Endothelial cell (in vitro differentiated cells): ENCODE measurements at places on chromosomes 11 and 22. TPM values are rescaled to one million over a fixed set of nuclear protein-coding genes. Genes with fewer than 3 reads are reported as not detected.

The PNPLA3 gene
- 18.3 TPM for total RNA-seq

The ASCL2 gene
- total RNA-seq, result not detected

The GGTLC3 gene
- total RNA-seq, result 0.56 TPM

The JAML gene
- 0.31 TPM for total RNA-seq

The FERMT3 gene
- 6.2 TPM for total RNA-seq

The RELT gene
- 15.2 TPM for total RNA-seq

The FOLH1 gene
- 2.8 TPM for total RNA-seq

The LRRC75B gene
- total RNA-seq, result 26.9 TPM

DNA sequence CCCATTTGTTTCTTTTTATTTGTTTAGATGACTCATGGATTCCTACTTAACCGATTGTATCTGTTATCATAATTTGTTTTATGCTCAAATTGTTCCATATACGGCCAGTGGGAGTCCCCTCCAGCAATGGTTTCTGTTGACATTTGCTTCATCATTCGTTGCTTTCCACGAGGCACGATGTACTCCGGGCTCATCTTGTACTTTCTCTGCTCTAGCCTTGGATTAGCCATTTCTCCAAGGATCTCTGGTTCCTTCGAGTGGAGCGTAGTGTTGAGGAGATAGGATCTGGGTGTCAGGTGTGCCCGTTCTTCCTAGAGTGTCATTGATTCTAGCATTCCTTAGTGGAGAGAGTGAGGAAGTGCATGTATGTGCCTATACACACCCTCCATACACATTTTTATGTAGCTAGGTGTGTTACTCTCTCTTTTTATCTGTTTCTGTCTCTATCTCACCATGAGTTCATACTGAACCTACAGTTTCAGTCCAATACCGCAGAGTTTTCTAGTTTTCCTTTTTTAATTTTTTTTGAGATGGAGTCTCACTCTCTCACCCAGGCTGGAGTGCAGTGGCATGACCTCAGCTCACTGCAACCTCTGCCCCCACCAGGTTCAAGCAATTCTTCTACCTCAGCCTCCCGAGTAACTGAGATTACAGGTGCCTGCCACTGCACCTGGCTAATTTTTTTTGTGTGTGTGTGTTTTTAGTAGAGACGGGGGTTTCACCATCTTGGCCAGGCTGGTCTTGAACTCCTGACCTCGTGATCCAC is 31.4 kb downstream of the TECTA start:
- DNase-seq, result no peak

GRCh38 chr22:28798810-28799605 is 1.4 kb downstream of the XBP1 start:
- peak; percentile 14 for DNase-seq

GRCh38 chr22:43148581-43148980 is 2.8 kb upstream of the TSPO start:
- DNase-seq, result no peak

DNA sequence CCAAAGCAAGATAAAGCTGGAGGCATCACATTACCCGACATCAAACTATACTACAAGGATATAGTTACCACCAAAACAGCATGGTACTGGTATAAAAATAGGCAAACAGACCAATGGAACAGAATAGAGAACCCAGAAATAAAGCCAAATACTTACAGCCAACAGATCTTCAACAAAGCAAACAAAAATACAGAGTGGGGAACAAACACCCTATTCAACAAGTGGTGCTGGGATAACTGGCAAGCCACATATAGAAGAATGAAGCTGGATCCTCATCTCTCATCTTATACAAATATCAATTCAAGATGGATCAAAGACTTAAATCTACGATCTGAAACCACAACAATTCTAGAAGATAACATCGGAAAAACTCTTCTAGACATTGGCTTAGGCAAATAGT is 50.0 kb upstream of the CLTCL1 start:
- DNase-seq, result no peak

DNA sequence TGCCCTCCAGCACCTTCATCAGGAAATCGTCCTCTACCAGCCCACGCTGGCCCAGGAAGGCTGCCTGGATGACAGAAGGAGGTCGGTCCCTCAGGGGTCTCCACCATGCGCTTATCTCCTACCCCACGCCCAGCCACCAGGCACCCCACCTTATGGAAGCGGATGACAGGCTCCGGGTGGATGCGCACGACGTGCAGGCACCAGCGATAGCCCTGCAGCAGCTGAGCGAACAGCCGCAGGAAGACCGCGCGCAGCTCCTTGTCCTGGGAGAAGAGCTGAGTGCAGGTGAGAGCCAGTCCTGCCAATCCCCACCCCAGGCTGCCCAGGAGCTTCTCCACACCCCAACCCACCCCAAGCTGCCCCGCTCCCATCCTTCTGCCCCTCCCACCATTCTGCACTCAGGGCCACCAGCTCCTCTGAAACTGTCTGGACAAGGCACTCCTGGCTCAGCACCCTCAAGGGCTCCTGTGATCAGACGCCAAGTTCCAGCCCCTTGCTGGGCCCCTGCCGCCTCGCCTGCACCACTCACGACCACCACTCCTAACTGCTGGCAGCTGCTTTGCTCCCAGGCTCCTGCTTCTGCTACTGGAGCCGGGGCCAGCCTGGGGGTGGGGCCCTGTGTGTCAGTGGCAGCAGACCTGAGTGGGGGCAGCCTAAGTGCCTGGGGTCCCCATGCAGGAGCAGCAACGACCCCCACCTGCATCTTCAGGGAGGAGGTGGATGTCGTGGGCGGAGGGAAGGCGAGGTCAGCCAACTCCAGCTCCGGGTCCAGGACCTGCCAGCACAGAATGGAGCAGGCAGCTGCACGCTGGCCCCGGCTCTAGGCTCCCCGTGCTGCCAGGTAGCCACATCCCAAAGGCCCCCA is 9.5 kb downstream of the SBF1 start:
- DNase-seq, result no peak

DNA sequence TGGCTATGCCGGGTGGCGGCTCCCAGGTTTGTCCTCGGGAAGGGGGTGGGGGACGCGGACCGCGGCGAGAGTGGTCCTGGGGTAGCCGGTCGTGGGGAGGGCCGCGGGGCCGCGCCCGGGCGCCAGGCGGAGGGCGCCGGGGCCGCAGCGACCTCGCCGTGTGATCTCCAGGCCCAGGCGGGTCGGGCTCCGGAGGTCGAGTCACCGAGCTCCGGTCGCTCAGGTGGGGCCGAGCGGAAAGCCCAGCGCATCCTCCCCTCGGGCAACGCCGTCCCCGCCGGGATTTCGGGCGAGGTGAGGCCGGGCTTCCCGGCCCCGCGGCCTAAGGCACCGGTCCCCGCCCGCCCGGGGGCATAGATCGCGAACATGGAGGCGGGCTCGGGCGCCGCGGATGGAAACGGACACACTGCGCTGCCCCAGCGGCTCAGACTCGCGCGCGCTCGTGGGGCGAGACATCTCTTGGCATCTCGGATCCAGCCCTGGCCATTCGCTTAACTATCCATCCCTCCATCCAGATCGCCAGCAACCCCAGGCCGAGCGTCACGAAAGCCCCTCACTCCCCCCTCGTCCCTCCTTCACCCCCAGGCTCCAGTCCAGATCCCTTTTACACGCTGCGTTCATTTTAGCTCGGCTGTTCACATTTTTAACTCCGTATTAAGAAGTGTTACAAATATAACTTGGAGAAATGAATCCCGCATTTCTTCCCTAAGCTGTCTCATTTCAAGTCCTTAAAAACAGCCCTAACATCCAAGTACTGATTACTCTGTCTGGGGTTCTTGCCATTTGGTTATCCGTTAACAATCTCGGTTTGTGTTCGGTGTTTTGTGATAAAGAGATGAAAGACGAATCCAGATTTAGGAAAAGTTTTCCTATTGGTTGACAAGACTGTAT is 460 bp downstream of the ZC3H12C start:
- peak; percentile 46 for DNase-seq

GRCh38 chr22:41358927-41359326 is 22.8 kb upstream of the TEF start:
- DNase-seq, result no peak

DNA sequence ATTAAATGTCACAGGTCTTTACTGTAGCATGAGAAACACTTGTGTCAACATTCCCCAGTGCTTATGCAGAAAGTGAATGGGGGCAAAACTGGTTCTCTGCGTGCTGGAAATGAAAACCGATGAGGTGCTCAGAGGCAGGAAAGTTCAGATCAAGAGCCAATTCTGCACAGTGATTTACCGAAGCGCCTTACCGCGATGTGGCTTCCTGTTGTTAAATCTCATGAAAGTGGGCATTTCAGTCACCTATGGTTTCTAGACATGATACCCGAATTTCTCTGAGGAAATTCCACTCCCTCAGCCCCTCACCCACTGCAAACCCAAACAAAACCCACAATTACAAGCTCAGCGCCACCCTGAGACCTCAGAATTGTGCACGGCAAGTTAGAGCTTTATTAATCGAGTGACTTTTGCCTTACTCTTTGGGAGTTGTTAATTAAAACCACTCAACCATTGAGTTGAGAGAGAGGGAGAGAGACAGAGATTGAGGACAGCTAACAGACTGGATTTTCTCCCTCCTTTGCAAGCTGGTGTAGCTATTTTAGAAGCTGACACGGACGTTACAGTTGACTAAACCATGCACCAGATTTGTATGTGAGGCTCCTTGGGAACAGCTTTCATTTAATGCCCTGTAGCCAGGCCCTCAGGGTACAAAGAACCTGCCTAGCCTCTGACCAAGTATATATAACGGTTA is 196.4 kb downstream of the DBX1 start:
- DNase-seq, result no peak

DNA sequence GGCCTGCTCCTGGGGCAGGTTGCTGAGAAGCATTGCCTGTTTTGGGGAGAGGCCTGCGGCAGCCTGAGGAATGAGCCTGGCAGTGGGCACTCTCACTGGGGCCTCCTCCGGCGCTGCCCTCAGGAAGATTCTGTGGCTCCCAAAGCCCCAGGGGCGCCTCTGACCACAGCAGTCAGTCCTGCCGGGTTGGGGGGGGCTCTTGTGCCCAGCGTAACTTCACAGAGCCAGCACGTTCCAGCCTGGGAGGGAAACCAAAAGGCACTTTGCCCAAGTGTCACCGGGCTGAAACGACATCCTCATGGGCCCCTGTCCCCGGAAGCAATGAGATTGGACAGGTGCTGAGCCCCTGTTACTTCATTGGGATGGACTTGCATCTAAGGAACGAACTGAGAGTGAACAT is 4.3 kb upstream of the LRP5 start:
- no peak for DNase-seq

DNA sequence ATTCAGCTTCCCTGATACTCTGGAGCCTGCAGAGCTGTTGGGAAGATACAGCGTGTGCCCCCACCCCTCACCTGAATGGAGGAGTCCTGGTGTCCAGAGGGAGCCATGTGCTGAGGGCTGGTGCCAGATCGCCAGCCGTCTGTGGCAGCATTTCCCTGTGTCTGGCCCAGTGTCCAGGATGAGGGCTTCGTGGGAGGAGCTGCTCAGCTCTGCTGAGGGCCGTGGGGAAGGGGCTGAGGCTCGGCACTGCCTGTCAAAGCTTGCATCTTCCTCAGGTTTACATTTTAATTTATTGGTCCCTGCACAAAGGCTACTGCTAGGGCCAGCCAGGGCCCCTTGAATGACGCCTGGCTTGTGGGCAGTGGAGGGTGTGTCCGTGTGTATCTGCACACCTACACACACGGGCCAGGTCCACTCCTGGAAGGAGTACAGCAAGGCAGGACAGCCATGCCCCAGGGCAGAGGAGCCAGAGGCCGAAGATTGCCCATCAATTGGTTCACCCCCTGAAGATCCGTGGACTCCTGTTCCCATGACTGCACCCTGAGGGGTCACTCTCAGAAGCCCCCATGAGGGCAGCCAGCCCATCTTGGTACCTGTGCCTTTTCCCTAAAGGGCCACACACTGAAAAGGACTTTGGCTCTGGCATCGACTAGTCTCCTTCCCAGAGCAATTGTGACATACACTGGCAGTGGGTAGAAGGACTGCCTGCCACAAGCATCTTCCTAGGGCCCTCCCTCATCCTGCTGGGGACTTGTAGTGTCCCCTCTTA is 107.7 kb upstream of the PARVA start:
- no peak for DNase-seq

- DNase-seq, result no peak
Measured at GRCh38 chr22:28978158-28978557, 83.5 kb downstream of the C22orf31 start.

GRCh38 chr22:17229991-17230630 is 10.9 kb upstream of the ADA2 start:
- DNase-seq, result no peak

GRCh38 chr11:2306877-2307500 is 5.2 kb downstream of the TSPAN32 start:
- DNase-seq, result no peak

DNA sequence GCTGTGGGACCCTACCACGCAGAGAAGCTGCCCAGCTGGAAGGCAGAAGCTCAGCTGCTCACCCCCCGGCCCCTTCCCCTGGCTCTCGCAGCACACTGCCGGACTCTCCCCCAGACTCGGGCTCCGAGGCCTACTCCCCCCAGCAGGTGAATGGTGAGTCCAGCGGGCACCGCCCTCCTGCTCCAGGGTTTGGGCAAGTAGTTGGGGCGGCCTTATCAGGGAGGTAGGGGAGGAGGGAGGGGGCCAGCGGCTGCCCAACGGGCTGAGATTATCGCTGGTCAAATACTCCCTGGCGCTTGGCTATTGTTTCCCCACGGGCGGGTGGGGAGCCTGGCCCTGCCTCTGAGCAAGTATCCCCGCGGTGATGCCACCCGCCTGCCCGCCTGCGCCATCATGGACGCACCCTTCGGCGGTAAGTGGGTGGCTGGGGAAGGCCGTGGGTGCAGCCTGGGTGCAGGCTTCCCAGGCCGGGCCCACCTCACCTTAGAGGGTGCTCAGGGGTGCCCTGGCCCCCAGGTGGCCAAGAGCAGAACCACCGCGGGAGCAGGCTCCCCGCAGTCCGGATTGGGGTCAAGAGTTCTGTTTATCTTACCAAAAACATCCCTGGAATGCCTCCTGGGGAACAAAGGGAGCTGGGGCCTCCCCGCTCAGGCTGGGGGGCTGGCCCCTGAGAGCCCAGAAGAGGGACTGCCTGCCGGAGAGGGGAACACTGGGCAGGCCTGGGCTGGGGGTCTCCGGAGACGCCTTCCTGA is 16.9 kb downstream of the MYRF start:
- DNase-seq, result no peak

DNA sequence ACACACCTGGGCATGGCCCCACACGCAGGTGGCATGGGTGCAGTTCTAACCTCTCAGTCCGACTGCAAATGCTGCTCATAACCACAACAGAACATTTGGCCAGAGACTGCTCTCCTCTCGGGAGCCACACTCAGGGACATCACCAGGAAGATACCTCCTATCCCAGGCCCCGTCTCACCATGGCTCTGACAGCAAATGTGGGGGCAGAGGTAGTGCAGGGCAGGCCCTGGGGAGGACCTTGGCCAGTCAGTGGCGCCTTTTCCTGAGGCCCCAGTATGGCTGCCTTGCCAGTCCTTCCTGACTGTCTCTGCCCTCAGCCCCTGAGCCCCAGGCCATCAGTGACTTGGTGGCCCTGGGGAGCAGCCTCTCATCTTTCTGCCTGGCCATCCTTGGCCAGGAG is 2.8 kb downstream of the KRTAP5-6 start:
- no peak for DNase-seq

DNA sequence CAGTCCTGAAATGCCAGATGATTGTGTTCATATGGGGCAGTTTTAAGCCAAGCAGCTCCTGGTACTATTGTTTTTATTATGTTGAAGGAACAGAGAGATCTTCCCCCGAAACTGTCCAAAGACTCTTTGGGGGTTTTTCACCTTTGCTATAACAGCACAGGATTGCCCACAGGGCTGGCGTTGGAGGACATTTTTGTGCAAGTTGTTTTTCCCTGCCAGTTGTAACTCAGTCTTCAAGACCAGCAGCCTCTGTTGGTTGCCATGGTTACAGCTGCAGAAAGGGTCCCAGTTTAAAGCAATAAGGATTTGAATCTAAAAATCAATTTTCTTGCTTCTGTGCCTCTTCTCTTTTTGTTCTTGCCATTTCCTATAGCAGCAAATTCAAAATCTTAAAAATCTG is 45.4 kb upstream of the YWHAH start:
- no peak for DNase-seq
